ENCODE measurements at places on chromosomes 1 and 21. TPM values are rescaled to one million over a fixed set of nuclear protein-coding genes. Genes with fewer than 3 reads are reported as not detected.

GGPS1 gene
- 39.1 TPM for total RNA-seq

KRTAP19-3 gene
- not detected for total RNA-seq

TCHHL1 gene
- not detected for total RNA-seq

MYCL gene
- total RNA-seq, result 3.3 TPM

C1orf56 gene
- total RNA-seq, result 1.3 TPM

- H3K4me3 ChIP-seq, result no peak overlapping the region
- no peak overlapping the region for H3K27ac ChIP-seq
- no peak for DNase-seq
- H3K36me3 ChIP-seq, result no peaks in the 10 kb centered on the region
Observed at GRCh38 chr1:107842241-107842640, 122.7 kb downstream of the VAV3 start.

DNA sequence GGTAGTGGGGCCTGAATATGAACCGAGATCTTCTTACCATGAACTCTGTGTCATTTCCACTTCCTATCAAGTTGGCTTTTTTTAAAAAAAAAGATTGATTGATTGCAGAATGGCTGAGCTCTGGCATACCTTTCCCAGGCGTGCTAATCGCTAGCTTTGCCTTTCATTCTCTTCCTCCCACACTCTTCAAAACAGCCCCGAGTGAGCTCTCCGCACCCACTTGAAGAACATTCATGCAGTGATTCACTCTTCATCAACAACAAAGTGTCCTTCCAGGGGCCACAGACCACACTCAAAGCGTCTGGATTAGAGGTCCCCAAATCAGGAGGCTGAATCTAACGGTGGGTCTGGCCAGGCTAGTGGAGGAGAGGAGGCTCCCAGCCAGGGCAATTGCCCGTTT, 96.3 kb upstream of the GALNT2 start:
- no peak overlapping the region for H3K27ac ChIP-seq
- H3K36me3 ChIP-seq, result no peaks in the 10 kb centered on the region
- H3K27me3 ChIP-seq, result peaks cover 3% of the 10 kb centered on the region
- H3K4me1 ChIP-seq, result no peaks in the 10 kb centered on the region
- H3K4me3 ChIP-seq, result no peak overlapping the region

DNA sequence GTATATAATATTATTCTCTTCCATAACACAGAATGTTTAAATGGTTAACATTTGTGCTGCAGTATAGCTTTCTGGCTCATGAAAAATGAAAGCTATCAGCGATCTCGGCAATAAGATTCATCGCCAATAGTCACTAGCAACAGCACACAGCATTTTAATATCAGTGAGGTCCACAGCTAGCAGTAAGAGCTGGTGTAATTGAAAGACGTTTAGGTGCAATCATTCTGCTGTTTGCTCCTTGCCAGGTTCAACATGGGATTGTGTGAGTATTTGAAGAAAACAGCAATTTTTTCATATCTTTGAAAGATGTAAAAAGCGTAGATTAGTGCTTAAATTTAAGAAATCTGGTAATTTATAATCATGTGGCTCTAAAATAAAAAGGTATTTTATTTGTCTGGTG, 20.1 kb downstream of the PRKACB start:
- no peaks in the 10 kb centered on the region for H3K36me3 ChIP-seq
- no peaks in the 10 kb centered on the region for H3K4me1 ChIP-seq
- no peak for DNase-seq
- no peak overlapping the region for H3K27ac ChIP-seq
- H3K27me3 ChIP-seq, result no peaks in the 10 kb centered on the region

DNA sequence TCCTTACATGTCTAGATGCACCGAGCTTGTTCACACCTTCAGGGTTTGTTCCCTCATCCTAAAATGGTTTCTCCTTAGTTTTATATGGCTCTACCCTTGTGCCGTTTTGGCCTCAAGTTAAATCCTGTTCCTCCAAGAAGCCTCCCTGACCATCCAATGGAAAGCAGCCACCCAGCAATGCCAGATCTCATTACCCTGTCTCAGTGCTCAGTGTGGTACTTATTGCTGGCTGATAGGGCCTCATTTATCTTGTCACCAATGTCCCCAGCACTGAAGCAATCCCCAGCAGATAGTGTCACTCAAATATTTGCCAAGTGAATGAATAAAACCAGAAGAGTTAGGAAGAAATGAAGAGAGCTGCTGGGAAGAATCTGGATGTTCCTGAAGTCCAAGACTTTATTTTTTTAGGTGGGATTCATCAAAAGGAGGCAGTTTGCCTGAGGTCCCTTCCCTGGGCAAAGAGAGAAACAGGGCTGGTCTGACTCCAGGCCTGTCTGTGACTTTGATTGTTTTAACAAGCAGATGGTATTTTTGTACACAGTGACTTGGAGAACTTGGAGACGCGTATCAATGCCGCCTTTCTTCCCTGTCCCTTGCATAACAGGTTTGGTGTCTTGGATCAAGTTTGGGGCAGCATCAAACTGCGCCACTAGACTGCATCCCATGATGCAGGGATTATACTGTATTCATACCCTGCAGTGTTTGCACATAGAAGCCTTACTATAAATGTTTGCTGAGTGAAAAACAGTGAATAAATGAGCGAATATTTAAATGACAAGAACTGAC, 221.2 kb downstream of the DISC1 start:
- no peaks in the 10 kb centered on the region for H3K4me1 ChIP-seq

DNA sequence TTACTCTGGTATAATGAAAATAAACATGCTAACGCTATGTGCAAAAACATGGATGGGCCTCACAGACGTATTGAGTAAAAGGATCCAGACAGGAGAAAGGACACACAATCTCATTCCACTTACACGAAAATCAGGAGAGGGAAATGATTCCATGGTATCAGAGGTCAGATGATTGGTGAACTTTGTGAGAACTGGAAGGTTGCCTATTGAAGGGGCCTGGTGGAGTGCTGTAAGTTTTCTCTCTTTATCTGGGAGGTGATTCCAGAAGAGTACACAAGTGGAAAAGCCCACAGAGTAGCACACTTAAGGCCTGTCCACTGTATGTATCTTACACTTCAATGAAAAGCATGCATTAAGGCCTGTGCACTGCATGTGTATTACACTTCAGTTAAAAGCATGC, 9.6 kb downstream of the GSTM2 start:
- H3K4me3 ChIP-seq, result no peak overlapping the region
- DNase-seq, result no peak
- H3K36me3 ChIP-seq, result no peaks in the 10 kb centered on the region
- no peak overlapping the region for H3K27ac ChIP-seq
- no peaks in the 10 kb centered on the region for H3K4me1 ChIP-seq

DNA sequence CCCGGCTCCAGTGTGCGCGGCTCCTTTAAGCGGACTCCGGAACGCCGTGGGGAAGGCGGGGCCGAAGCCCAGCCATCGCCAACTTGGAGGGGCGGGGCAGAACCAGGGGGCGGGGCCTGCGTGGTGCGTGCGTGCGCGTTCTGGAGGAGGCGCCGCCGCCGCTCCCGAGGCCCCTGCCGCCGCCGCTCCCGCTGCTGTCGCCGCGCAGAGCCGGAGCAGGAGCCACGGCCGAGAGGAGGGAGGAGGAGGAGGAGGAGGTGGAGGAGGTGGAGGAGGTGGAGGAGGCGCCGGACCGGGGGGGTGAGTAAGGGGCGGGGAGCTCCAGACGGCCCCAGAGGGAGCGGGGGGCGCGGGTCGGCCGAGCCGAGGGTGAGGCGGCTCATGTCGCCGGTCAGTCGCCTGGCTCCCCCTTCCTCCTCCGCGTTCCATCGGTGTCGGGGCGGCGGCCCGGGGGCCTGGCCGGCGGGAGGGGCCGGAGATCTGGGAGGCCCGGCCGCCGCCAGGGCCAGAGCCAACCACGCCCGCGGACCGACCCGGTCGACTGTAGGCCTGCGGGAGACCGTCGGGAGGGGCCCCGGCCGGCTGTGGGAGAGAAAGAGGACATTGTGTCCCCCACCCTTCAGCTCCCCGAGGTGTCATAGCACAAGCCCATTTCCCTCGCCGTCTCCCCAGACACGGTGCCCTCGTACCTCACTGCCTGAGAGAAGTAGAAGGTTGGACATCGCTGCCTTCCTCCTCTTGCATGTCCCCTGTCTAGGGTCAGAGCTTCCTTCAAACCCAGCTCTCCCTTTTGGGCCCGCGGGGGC, at the start of gene RAP1A:
Gene RAP1A (plus strand): TSS at position 155 of the 806 bp plus-strand sequence. CDS start 71,572 bp downstream, outside the sequence.
- DNase-seq, result peak; percentile 75
- no peaks in the 10 kb centered on the region for H3K27me3 ChIP-seq
- peaks cover 9% of the 10 kb centered on the region for H3K4me1 ChIP-seq
- no peaks in the 10 kb centered on the region for H3K36me3 ChIP-seq

DNA sequence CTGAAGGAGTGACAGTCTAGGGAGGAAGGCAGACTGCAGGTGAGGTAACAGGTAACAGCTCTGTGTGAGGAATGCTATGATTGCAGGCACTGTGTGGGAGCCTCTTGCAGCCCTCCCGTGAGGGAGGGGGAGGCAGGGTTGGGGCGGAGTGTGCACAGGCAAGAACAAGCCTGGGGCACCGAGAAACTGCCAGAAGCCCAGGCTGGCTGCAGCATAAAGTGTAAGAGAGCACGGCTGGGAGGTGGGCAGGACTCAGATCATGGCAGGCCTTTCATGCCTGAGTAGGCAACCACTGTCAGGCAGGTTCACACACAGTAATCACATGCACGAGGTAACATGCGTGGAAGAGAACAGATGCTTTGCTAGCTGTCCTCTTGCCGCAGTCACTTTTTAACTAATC, 11.3 kb upstream of the RHEX start:
- H3K36me3 ChIP-seq, result no peaks in the 10 kb centered on the region
- no peaks in the 10 kb centered on the region for H3K4me1 ChIP-seq
- H3K4me3 ChIP-seq, result no peak overlapping the region
- peaks cover 46% of the 10 kb centered on the region for H3K27me3 ChIP-seq
- no peak for DNase-seq

DNA sequence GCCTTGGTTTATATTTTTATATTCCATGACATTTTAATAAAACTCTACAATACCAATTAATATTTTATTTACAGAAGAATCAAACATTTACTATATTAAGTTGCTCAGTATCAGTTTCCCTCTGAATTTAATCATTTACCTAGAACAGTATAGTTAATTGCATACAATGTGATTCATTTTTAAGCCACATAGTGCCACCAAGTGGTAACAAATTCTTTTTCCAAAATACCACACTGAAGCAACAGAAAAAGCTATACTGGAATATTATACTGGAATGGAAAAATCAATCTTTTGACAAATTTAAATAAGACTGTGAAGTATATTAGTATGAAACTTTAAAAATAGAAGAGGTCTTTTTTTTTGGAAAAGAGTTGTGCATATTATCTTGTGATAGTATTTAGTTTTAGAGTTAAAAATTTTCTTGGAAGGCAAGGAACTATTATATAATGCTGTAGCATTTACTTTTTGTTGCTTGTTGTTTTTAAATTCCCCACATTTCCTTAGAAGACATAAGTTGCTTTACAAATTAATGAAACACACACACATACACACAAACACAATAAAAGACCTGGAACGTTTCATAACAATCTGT, 57.3 kb downstream of the ZNF644 start:
- no peaks in the 10 kb centered on the region for H3K36me3 ChIP-seq
- H3K27ac ChIP-seq, result no peak overlapping the region
- H3K4me1 ChIP-seq, result peaks cover 2% of the 10 kb centered on the region
- H3K4me3 ChIP-seq, result no peak overlapping the region
- peak; percentile 5 for DNase-seq

- peaks cover 3% of the 10 kb centered on the region for H3K27me3 ChIP-seq
- H3K4me1 ChIP-seq, result peaks cover 7% of the 10 kb centered on the region
- no peak overlapping the region for H3K4me3 ChIP-seq
- no peak overlapping the region for H3K27ac ChIP-seq
Observed at GRCh38 chr1:171257607-171258076, 9.3 kb downstream of the FMO1 start.

GRCh38 chr1:45928486-45929205, 125.2 kb downstream of the MAST2 start:
- H3K4me3 ChIP-seq, result no peak overlapping the region
- DNase-seq, result peak; percentile 56
- H3K27me3 ChIP-seq, result no peaks in the 10 kb centered on the region
- H3K4me1 ChIP-seq, result peaks cover 14% of the 10 kb centered on the region
- H3K27ac ChIP-seq, result peak overlapping the region; percentile 25

- no peak overlapping the region for H3K4me3 ChIP-seq
- H3K4me1 ChIP-seq, result no peaks in the 10 kb centered on the region
- no peak overlapping the region for H3K27ac ChIP-seq
- no peak for DNase-seq
- H3K36me3 ChIP-seq, result no peaks in the 10 kb centered on the region
Observed at GRCh38 chr1:5827516-5827915, 164.7 kb downstream of the NPHP4 start.

- H3K4me3 ChIP-seq, result no peak overlapping the region
- no peaks in the 10 kb centered on the region for H3K27me3 ChIP-seq
- H3K36me3 ChIP-seq, result peaks cover 10% of the 10 kb centered on the region
Observed at GRCh38 chr1:19370453-19371170, 58.5 kb downstream of the SLC66A1 start.

DNA sequence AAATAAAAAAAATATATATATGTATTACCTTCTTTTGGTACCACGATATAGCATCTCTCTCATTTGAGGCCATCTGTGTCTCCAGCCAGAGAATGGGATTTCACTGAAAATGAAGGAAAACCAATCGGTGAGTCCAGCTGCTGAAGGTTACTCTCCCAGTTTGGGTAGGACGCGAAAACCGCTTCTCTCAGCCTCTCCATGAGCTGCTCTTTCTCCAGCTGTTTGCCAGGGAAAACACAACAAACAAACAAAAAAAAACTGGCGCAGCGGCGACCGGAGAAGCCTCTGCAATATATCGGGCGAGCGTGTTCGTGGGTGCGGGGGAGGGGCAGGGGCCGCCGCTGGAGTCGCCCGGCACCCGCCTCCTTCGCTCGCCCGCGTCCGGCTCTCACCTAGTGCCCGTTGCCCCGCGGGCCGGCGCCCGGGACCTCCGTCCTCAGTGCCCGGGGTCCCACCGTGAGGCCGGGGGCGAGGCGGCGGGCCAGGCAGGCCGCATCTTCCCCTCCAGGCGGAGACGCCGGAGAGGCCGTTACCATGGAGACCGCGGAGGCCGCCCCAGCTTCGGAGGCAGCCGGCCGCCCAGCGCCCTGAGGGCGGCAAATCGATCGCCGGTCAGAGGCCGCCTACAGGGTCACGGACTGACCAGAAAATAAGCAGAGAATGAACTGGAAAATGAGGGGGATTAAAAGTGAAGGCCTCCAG, 504 bp downstream of the PHTF1 start:
- peaks cover 6% of the 10 kb centered on the region for H3K36me3 ChIP-seq
- H3K4me1 ChIP-seq, result peaks cover 3% of the 10 kb centered on the region
- peak overlapping the region; percentile 82 for H3K4me3 ChIP-seq
- H3K27me3 ChIP-seq, result no peaks in the 10 kb centered on the region

DNA sequence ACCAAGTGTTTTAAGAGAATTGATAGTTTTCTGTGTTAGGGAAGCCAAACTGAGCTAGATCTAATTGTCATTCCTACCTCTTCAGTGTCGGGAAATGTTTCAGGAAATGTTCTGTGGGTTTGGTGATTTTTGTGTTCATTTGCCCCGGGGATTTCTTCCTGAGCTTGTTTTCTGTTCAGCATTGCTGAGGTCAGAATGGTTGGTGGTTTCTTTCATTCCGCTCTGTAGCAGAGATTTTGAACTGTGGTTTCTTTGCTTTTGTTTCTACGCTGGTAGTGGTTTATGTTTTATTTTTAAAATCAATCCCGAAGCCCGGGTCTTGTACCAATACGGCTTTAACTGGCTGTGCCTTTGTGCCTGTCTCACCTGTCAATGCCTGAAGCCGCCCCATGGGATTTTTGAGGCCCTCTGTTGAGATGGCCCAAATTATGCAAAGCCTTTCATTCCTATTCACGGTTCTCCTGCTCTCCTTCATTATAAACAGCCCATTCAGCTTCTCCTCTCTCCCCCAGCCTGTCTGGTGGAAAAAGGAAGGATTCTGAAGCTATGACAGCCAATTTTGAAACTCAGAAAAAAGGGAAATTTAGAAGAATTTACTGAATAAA, 417.2 kb upstream of the KAZN start:
- H3K36me3 ChIP-seq, result no peaks in the 10 kb centered on the region
- DNase-seq, result peak; percentile 30
- no peak overlapping the region for H3K27ac ChIP-seq
- H3K4me1 ChIP-seq, result no peaks in the 10 kb centered on the region
- H3K27me3 ChIP-seq, result peaks cover 5% of the 10 kb centered on the region

Data from astrocyte (in vitro differentiated cells and primary cell).